Muscle of leg (tissue), 16 donors: ENCODE measurements at places on chromosomes 2 and 18. TPM values are rescaled to one million over a fixed set of nuclear protein-coding genes. Genes with fewer than 3 reads are reported as not detected.

GRCh38 chr2:101912545-101912944, 79.2 kb upstream of the IL1R2 start:
- peak; percentile 43 for DNase-seq

GRCh38 chr2:146295080-146295670, 1549.7 kb upstream of the ACVR2A start:
- DNase-seq = no peak

Gene PROM2
- total RNA-seq = 0.66 TPM

GRCh38 chr2:3460156-3460555, 59.2 kb downstream of the ADI1 start:
- no peak for DNase-seq

GRCh38 chr2:83826577-83826976, 632.5 kb downstream of the SUCLG1 start:
- peak; percentile 75 for DNase-seq

- peak; percentile 97 for DNase-seq
Observed at GRCh38 chr2:216710551-216711301, 15.4 kb upstream of the IGFBP5 start.

Gene CRYGD
- not detected for total RNA-seq

GRCh38 chr18:57089702-57090101, 57.2 kb upstream of the BOD1L2 start:
- DNase-seq = no peak

DNA sequence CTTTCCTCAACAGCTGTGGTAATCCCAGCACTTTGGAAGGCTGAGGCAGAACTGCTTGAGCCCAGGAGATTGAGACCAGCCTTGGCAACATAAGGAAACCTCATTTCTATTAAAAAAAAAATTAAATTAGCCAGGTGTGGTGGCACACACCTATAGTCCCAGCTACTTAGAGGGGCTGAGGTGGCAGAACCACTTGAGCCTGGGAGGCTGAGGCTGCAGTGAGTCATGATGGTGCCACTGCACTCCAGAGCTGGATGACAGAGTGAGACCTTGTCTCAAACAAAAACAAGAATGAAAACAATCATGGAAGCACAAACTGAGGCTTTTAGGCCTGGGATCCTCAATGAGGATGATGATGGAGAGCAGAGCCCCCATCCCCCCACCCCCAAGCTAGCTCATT, 19.8 kb downstream of the GAREM1 start:
- no peak for DNase-seq

DNA sequence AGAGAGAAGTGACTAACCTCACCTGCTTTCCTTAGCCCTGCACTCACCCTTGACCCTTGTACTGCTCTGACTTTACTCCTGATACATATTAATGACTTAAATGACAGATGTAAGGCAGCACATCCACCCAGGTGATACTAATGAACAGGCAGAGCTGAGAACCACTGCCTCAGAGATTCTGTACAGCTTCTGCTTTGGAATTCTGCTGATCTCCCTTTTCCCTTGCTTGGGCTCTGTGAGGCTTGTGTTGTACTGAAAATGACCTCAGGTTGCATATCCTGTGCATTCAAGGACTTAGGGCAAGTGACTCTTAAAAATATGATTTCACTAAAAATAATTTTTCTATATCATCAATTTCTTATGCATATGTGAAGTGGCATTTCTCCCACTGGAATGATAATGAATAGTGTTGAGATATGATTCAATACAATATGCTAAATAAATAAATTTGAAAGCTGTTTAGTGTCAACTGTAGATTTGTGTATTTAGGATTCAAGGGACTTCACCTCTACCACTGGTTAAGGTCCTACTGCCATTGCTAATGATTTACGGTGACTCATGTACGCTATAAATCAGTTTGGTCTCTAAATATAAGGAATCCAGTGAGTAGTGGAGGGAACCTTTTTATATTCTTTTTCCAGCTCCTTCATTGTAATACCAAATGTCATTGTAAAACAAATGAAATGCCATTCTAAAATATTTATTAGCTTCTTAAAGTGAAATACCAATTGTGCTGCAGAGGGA, 328.3 kb downstream of the SOCS6 start:
- DNase-seq = no peak

DNA sequence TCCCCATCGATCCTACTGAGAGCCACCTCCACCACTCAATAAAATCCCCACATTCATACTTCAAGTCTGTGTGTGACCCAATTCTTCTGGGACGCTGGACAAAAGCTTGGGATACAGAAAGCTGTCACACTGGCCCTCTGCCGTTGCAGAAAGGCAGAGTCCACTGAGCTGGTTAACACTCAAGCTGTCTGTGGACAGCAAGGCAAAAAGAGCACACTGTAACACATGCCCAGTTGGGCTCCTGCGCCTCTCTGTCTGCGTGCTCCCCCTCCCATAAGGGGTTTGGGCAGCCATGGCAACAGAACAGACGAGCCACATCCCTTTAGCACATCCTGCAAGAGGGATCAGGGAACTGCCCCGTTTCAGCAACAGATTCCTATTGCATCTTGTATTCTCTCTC, 106.9 kb upstream of the RGPD4 start:
- DNase-seq = peak; percentile 7

- peak; percentile 87 for DNase-seq
Observed at GRCh38 chr18:79625195-79625923, 54.2 kb upstream of the CTDP1 start.

- no peak for DNase-seq
Observed at GRCh38 chr18:63681449-63682340, 20.0 kb upstream of the SERPINB3 start.

- DNase-seq = no peak
Observed at GRCh38 chr18:13796515-13796914, 27.4 kb upstream of the MC5R start.

DNA sequence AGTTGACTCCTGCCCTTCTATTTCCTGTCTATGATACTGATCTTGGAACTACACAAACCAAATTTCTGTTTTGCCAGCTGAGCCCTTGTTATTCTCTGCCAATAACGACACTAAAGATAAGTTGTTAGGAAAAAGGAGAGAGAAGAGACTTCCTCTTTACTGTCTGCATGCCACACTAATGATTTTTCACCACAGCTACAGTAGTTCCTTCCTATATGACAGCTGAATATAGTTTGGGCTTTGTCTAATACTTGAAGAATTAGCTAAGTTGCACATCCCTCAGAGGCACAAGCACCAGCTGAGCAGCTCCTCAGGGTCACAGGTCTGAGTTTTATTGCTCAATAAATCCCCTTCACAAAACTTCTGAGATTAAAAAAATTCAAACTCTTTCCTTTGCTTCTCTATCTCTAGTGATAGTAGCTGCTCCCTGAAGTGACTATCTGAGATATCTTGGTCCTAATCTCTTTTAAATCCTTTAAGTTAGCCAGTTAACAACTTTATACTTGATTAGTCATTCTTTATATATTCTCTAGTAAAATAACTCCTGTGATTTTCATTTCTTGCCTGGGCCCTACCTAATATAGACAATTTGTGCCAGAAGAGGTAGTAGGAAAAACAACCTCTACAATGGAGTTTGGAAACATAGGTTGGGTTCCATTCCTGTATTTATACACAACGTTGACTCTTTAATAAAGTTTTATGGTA, 253.0 kb upstream of the CNTNAP5 start:
- DNase-seq = no peak

DNA sequence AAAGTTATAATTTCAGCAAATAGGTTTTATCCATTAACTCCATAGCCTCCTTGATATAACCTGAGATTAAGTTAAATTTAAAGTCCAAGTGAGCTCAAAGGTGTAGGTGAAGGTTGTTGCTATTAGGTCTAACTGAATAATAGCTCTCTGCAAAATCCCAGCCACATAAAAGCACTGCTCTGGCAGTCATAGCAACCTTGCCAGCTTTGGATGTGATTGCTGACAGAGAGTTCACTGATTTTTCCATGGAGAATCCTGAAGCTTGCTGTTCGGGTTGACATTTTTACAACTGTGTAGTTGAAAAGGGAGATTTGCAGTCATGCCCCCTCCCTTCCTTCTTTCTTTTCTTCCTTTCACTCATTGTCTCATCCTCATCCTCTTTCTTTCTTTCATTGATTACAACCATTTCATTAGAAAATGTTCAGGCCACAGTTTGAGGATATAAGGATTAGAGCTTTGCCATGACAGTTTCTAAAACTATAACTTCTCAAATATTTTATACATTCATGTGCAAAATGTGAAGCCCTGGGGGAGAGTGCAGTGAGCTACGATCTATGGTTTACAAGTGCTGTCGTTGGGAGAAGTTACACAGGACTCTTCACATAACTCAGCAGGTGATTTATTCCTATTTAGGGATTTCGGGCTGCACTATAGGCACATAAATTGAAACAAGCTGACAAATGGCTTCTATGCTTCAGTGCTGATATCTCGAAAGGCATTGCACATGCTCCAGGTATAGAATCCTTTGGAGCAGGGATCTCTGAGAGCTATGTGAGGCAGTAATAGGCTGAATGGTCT, 193.8 kb downstream of the LRRTM4 start:
- peak; percentile 2 for DNase-seq

Gene SIGLEC15
- 0.09 TPM for total RNA-seq

- peak; percentile 71 for DNase-seq
Observed at GRCh38 chr2:54572636-54573536, 116.8 kb downstream of the SPTBN1 start.

GRCh38 chr2:166180951-166181812, 53.4 kb upstream of the SCN1A start:
- DNase-seq = peak; percentile 33

Gene SALL3
- total RNA-seq = not detected

GRCh38 chr2:159677654-159678053, 34.7 kb upstream of the MARCHF7 start:
- peak; percentile 51 for DNase-seq

DNA sequence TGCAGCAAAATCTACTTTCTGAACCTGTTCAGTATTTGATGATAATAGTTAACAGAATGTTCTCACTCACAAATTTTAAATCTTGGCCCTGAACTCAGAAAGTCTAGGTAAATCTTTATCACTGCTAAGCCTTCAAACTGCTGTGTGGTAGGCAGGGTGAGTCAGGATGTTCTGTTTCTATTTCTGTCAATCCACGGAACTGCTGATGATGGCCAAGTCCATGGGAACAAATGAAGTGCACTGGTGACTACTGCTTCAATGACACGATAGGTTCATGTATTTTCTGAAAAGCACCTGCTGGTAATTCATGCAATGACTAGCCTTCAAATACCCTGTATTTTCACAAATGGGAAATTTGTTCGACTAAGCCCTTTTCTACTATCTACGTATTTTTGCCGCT, 14.2 kb downstream of the NIFK start:
- DNase-seq = no peak

DNA sequence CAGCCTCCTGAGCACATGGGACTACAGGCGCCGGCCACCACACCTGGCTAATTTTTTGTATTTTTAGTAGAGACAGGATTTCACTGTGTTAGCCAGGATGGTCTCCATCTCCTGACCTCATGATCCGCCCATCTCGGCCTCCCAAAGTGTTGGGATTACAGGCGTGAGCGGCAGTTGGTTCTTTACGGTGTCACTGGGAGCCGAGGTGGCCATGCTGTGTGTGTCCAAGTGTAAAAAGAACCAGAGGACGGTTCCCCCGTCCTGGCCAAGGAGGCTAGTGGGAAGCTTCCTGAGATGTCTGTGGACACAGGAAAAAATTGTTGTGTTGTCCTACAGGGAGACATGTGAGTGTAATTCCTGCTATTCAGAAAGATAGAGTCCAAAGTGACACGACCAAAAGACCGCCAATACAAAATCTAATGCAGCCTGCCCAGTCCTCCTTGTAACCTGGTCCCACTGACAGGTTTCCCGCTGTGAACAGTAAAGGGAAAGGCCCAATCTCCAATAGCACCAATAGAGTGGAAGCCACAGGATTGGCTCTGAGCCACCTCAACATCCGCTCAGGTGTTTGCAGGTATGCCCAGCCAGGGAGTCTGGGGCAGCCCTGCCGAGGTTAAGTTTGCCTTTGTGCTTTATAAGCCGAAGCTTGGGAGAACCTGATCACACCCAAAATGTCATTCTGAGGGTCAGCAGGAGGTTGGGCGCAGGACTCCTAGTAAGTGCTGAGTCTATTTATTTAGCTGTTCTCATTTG, 40.6 kb downstream of the NCK2 start:
- no peak for DNase-seq

Gene VWA3B
- 0.13 TPM for total RNA-seq

GRCh38 chr2:176268976-176269318, 295 bp upstream of the MTX2 start:
- no peak for DNase-seq

Gene DSEL
- total RNA-seq = 17.6 TPM

- no peak for DNase-seq
Observed at GRCh38 chr2:176103194-176103593, 3.6 kb downstream of the HOXD12 start.

GRCh38 chr2:239062743-239063142, 214.9 kb downstream of the TWIST2 start:
- no peak for DNase-seq

Gene KANSL3
- total RNA-seq = 32.2 TPM

DNA sequence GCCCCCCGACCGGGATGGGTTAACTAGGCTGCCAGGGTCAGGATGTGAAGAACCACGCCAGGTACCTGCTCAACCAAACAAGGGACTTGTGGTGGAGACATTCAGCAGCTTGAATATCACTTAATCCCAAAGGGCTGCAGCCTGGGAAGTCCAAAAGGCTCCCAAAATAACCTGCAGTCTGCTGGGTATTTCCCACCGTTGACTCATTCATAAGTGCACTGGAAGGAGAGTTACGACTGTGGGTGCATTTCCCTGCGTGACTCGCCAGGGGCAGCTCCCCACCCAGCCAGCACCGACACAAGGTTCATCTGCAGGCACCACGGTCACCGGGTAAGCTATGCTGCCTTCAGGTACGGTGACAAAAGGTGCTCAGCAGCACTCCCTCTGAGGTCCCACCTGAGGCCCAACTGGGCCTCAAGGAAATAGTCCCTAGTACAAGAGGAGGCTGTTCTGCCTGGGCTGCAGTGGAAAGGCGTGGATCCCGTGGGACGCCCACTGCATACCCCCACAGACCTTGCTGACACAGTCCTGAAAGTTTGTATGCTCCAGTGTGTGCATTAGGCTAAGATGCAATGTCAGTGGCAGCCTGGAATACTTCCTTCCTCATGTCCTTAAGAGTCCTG, 86.5 kb downstream of the UXS1 start:
- no peak for DNase-seq

Gene CETN1
- total RNA-seq = not detected

DNA sequence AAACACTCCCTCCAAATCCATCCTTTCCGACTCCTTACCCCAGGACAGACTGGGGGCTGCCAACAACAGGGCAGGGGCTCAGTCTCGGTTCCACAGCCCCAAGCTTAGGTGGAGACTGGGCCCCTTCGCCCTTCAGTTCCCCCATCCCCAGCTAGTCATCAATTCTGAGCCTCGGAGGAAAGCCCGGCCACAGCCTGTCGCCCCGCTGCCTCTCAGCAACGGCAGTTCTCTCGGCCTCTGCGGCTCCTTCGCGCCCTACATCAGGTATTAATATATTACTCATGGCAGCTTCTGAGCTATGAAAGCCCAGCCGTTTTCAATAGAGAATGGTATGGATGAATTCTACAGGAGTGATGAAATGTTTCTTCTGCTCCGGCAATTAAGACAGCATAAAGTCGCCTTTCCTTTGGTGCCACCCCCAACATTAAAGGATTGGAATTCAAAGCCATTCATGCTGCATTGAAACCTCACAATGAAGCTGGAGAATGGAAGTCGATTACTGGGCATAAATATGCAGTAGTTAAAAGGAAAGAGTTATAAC, 2.8 kb downstream of the HDAC4 start:
- DNase-seq = no peak
